ENCODE measurements at places on chromosomes 6 and 20.

DNA sequence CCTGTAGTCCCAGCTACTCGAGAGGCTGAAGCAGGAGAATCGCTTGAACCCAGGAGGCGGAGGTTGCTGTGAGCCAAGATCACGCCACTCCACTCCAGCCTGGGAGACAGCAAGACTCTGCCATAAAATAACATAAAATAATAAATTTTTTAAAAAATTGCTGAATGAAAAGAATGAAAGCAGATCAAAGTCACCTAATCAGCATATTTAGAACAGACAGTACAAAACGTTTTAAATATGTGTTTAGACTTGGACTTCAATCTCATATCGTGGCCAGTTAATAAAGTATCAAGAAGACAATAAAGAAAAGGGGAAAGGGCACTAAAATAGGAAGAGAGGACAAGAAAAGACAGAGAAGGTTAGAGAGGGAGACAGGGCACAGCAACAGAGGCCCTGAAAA lies 74.6 kb downstream of the EPM2A start:
- DNase-seq, result no peak

GRCh38 chr6:138555421-138555988 lies 56.2 kb upstream of the NHSL1 start:
- no peak for DNase-seq

DNA sequence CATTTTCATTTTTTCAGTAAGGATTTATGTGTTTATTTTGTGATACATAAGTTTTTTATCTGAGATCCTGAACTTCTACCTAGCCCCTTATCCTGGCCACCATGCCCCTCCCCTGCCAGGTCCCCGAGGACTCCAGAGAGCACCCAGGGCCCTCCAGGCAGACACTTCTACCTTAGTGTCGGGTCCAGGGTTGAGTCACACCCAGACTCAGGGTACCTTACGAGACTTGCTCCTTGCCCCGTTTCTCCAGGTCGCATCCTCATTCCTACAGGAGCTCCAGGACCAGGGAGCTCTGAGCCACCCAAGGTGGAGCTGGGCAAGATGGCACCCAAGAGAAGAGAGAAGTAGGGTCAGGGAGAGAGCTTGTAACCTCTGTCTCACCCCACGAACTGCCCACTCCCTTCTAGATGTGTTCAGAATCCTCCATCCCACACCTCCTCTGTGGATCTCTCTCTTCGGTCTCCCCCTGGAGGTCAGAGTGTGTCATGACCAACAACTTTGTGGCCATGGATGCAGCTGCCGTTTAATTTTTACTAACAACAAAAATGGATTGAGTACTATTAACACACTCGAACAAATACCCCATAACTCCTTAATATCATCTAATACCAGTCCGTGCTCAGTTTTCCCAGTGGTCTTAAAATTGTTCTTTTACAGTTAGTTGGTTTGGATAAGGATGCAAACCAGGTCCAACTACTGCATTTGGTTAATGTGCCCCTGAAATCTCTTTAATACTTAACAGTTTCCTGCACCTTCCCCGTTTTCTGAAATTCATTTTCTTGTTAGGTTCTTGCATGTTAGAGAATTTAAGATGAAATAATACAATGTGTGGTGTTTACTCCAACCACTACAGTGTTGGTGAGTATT lies 130.6 kb upstream of the INSM1 start:
- peak; percentile 74 for DNase-seq

DNA sequence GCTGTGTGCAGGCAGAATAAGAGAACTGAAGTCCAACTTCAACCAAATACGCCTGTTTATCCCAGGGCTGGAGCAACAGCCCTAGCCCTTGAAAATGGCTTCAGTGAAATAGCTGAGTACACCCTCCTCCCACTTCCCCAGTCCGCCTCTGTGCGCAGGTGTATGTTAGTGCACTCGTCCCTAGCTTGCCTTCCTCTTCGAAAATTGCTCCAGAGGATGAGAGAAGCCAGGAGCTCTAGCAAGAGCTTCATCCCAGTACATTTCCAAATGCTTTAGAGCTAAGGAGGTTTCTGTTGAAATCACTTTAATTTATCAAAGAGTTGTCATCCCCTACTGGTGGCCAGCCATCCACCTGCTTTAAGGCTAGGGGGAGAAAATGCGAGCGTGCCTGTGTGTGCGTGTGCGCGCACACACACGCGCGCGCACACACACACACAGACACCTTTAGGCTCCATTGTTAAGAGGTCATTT lies 5.4 kb upstream of the POU3F2 start:
- DNase-seq, result no peak

- no peak for DNase-seq
Observed at GRCh38 chr6:11532097-11532496, 5.5 kb upstream of the TMEM170B start.

DNA sequence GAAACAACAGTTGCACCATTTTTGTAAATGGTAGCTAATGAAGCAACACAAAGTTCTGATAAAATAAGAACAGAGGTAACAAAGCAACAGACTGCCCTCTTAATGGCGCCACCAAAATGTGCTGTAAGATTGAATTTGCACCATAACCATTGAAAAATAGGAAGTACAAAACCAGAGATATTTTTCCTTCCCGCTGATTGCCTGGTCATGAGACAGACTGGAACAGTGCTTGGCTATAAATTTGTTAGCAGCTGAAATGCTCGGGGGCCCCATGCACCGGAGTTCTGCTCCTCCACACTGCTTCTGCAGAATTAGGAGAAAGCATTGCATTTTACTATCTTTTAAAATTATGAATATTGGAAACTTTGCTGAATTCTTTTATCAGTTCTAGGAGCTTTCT lies 164.4 kb upstream of the QKI start:
- DNase-seq, result no peak

DNA sequence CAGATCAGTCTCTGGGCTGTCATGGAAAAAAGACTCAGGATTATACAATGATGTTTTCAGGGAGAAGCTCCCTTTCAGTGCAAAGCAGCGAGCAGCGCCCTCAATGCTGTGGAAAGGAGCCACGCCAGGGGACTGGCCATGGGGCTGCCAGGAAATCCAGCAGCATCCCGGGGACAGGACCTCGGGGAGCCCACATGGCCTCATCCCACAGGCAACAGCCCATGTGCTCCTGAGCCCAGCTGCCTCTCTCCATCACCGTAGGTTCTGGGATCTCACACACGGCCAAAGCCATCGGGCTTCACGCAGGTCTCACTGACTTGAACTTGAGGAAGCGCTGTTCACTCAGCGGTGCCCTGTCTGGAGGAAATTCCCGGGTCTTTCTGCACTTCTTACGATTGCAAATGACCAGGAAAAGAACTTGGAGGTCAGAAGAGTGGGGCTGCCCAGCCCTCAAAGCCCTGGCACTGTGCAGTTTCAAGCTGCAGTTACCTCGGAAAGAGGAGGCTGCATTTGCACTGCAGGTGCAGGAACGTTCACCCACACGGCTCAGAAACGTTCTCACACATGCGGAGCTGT lies 125.9 kb upstream of the THBS2 start:
- DNase-seq, result no peak

DNA sequence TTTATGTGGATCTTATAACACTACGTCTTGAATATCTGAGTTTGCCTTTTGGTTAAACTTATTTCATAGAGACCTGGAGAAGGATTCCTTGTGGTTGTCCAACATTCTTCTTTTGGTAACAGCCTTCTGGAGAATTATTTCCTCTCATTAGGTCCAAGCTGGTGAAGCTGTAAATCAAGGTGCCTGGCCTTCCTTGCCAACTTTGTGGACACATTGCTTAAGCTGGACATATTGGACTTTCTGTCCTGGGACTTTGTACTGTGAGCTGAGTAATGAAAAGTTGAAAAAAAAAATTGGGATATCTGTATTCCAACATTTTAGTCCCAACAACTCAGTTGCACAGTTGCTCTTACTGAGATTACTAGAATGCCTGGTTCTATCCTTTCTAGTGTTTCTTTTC lies 186.2 kb downstream of the HAO1 start:
- no peak for DNase-seq

- DNase-seq, result no peak
Observed at GRCh38 chr6:157649311-157650260, 173.5 kb upstream of the SNX9 start.

- DNase-seq, result no peak
Observed at GRCh38 chr6:43717822-43718221, 30.2 kb upstream of the MRPS18A start.

DNA sequence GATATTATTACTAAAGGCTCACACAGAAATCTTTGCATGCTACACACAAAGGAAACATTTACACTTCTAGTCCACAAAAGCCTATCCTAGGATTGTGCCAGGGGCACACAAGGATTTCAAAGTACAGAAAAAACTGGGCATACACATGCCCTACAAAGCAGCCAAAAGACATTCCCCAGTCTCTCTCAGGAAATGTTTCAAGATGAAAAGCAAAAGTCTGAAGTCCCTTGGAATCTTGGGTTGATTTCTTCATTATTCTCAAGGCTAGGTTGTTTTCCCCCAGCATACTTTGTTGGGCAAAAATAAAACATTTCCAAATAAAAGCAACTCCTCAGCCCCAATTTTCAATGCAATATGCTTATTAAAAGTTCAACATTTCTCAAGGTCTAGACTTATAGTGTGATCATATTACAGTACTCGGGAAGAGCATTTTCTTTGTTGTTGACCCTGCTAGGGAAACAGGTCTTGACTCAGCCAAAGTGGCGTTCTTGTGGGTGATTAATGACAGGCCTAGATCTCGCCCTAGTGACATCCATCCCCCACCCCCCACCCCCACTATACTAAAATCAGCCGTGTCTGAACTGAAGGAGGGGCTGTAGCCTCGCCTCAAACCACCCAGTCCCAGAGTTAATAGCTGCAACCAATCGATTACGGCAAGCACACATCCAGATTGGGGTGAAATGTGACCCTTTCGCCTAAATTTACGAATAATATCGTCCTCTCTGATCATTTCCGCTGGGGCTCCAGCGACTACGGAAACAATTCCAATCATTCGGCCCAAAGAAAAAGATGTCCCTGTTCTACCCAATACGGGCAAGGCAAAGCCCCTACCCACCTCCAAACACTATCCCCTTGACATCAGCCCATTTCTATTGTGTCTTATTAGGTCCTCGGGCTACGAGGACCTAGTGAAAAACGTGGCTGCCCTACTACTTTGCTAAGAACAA lies 1.4 kb downstream of the AKIRIN2 start:
- DNase-seq, result peak; percentile 35

DNA sequence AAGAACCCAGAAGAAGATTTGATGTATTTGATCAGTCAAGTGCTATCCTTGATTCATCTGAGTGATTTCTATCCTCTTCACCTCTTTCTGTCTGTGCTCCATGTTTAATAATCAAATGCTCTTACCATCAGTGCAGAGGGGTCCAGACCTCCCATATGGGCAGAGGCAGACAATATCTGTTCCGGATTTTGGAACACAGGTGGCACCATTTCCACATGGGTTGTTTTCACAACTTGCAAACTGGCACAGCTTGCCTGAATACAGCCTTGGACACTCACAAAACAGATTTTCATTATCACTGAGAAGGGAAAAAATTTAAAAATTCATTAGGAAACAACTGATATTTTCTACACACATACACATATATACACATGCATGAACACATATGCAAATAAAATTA lies 228.5 kb downstream of the PHF3 start:
- no peak for DNase-seq
